ENCODE measurements at places on chromosomes 3 and 15.

DNA sequence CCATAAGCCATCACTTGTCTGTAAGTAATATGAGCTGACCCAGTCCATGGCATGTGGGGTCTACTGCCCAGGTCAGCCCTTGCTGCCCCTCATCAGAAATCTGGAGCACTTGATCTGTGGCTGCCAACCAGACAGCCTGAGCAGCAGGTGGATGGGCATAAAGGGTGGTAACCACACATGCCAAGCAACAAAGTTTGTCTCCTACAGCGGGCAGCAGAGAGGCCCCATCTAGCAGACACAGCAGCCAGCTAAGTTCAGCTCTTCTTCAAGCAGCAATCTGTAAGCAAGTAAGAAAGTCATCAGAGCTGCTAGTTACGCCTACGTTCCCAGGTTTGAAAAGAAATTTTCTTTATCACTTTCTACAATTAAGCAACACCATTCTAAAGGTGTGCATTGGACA is 27.9 kb downstream of the CHCHD4 start:
- DNase-seq = no peak

DNA sequence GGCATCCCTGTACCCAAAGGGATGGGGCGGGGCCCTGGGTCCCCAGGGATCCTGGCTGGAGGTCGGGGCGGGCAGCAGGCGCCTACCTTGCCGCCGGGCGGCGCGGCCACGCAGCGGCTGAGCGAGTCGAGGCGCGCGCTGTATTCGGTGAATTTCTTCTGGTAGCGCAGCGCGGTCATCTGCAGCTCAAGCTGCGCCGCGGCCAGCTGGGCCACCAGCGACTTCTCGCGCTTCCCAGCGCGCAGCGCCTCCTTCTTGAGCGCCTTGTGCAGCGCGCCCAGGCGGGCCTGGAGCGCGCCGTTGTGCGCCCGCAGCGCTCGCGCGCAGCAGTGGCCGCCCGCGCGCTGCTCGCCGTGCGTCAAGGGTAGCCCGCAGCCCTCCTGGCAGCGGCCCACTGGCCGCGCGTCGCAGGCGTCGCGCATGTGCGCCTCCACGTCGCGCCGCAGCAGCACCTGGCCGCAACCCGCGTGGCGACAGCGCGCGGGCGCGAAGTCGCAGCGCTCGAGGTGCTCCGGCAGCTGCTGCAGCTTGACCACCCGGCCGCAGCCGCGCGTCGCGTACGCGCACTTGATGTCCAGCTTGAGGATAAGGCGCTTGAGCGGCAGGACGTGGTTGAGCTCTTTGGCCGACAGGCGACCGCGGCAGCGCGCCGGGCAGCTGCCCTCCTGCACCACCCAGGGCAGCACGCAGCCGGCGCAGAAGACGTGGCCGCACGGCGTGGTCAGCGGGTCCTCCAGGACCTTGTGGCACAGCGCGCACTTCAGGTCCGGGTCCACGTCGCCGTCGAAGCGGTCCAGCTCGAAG is 522 bp downstream of the PDZRN3 start:
- DNase-seq = peak; percentile 75

- peak; percentile 24 for DNase-seq
Measured at GRCh38 chr15:25862472-25863110, 536 bp downstream of the ATP10A start.

- no peak for DNase-seq
Measured at GRCh38 chr15:66855041-66855440, 153.0 kb downstream of the SMAD6 start.

DNA sequence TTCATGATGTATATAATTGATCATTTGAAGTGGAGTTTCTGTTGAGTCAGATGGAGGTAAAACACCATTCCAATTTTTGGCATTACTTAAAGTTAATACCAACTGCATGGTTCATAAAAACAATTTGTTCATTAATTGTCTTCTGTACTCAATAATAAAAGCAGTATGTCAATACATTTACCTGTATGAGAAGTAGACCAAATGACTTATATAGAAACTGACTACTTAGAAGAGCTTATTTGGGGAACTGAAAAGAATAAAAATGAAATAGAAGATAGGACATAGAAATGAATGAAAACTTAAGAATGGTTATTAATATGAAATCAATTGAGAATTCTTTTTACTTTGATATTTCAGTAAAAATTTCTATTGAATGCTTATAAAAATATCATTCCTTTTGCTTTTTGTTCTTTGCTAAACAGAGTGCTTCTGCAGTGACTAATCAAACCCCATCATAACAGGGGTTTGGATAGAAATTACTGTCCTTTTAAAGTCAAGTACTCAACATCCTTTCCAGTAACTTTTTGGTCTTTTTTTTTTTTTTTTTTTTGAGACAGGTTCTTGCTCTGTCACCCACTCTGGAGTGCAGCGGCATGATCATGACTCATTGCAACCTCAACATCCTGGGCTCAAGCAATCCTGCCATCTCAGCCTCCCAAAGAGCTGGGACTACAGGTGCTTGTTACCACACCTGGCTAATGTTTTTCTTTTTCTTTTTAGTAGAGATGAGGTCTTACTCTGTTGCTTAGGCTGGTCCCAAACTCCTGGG is 6.5 kb upstream of the CRYBG3 start:
- no peak for DNase-seq

DNA sequence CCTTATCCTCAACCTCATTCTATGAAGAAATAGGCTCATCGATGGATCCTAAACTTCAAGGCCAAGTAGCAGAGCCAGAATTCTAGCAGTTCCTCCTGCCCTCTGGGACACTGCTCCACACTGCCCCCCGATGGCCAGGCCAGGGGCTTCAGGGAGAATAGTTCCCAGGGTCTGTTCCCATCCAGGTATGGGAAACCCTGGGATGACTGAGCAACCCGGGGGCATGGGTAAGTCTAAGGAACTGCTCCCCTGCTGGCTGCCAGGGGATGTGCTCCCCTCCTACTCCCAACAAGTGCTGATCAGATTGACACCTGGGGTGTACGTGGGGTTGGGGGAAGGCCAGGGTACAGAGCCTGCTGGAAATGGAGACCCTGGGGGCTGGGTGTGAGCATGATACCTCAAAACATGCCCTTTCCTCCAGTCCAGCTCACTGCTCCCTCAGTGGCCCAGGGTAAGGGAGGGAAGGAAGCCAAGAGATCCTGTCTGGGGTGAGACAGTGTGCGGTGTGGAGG is 7.6 kb downstream of the ULK3 start:
- DNase-seq = peak; percentile 52

GRCh38 chr15:98889930-98890695 is 117.5 kb downstream of the PGPEP1L start:
- DNase-seq = peak; percentile 97

DNA sequence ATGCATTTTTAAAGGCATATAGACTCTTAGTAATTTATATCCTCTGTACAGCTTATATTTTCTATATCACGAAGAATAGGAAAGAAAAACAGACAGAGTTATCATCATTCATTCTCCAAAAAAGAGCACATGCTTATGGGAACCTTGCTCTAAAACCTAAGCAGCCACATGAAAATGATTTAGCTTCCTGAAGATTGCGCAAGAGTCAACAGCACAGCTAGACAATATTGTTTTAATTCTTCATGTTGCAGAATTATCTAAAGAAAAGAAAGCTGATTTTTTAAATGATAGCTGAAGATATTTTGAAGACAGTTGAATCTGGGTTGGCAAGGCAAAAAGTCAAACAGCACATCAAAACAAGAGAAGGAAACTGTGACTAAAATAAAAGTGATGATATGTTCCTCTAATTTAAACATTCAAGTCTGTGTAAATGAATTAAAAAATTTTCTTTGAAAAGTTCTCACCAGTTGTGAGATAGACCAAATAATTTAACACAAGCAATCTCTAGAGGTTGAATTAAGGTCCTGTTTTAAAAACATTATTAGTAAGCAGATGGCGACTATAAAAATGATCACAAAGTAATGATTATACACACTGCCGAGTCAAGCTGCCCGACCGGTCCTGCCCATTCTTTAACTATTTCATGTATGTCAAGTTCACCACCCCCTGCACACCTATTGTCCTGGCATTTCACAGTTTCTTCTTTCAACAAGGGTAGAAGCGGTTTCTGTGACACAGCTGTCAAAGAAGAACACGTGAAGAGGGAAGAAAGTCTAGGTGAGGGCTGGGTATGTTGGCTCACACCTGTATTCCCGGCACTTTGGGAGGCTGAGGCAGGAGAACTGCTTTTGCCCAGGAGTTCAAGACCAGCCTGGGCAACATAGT is 74.2 kb upstream of the BHLHE40 start:
- DNase-seq = peak; percentile 74

GRCh38 chr3:159848348-159849118 is 140.1 kb upstream of the IL12A start:
- DNase-seq = no peak

- no peak for DNase-seq
Measured at GRCh38 chr15:26872206-26872605, 5.3 kb downstream of the GABRA5 start.

DNA sequence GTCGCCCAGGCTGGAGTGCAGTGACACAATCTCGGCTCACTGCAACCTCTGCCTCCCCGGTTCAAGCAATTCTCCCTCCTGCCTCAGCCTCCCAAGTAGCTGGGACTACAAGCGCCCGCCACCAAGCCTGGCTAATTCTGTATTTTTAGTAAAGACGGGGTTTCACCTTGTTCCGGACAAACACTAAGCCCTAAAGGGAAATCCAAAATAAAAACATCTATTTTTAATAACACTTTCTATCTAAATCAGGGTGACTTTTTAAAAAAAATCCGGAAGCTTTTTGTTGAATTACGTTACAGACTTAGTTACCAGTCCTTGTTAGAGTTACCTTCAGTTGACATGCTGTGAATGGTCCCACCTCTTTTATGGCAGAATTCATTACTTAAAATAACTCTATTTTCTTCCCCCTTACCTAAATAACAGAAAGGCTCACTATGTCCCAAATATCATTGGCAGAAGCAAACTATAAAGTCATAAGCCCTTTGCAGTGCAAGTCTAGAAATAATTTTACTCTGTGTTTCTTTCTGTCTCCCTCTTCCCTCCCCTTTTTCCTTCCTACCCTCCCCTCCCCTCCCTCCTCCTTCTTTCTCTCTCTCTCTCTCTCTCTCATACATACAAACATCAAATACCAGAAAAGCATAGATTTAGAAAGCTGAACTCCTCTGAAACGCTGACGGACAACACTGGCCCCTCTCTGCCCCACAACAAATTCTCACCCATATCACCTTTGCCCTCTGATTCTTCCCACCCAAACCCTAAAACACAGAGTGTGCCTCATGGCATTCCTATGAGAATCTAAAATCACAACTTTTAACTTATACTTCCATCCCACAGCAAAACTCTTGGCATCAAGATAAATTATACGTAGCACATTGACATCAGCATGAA is 18.3 kb downstream of the THBS1 start:
- DNase-seq = peak; percentile 48

- no peak for DNase-seq
Measured at GRCh38 chr3:88028876-88029275, 29.9 kb downstream of the CGGBP1 start.

- DNase-seq = no peak
Measured at GRCh38 chr3:123093696-123094095, 26.9 kb downstream of the PDIA5 start.

DNA sequence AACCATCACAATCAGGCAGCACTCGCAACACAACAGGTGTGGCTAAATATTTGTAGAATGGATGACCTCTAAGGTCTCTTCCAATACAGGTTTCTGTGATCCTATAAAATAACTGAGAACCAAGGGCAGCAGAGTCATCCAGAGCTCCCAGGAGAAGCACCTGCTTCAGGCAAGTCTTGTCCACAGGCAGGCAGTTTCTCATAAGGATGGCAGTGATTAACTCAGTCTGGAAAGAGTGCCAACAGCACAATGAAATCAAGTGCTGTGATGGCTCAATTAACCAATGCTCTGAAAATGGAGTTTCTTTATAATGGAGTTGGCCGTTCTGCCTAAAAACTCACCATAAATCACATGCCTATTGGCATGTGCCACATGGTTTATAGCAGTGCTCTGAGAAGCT is 70.8 kb downstream of the HOMER2 start:
- DNase-seq = no peak

- DNase-seq = peak; percentile 93
Measured at GRCh38 chr15:58332676-58333400, 99.0 kb upstream of the LIPC start.

DNA sequence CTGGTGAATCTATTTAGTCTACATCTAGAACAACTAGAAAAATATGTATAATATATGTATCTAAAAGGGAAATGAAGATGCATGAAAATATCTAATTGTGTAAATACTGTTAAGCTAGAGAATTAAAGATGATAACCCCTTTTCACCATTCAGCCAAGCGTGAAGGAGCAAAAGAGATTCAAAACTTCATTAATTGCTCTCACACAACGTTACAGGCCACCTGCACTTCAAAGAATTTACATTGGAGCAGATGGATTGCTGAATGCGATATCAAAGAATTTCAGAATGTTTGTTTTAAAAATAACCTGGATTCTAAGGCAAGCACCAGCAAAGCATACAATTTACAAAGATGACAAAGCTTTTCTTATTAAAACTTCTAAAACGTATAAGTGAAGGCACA is 243.2 kb downstream of the ROBO2 start:
- DNase-seq = no peak

- DNase-seq = no peak
Measured at GRCh38 chr3:56940976-56941375, 119.5 kb upstream of the SPATA12 start.

- no peak for DNase-seq
Measured at GRCh38 chr3:111913163-111913763, 54.2 kb downstream of the PHLDB2 start.

GRCh38 chr3:47009225-47010110 is 30.0 kb downstream of the NBEAL2 start:
- DNase-seq = peak; percentile 88

DNA sequence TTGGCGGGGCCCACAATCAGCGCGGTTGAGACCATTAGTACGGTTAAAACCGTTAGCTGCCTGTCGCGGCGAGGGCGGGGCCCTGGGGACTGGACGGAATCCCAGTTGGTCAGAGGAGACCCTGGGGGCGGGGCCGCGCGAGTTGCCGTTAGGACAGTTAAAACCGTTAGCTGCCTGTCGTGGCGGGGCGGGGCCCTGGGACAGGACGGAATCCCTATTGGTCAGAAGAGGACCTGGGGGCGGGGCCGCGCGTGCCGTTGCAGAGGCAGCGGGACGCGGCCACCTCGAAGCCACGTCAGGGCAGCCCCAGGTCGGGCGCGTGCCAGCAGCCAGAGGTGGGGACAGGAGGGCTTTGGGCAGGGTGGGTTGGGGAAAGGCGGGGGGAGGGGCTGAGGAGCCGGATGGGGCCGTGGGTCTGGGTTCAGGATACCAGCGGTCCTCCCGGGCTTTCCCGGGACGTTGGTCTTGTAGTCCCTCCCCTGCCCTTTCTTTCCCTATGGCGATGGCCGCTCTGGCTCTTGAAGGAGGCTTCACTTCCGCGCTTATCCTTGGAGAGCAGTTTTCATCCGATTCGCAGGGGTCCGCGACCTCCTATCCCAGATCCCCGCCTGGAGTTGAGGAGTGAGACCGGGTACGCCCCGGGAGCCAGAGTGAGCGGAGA is 28.0 kb downstream of the KLHDC8B start:
- peak; percentile 87 for DNase-seq

GRCh38 chr3:26105261-26105660 is 315.4 kb downstream of the OXSM start:
- DNase-seq = no peak

- no peak for DNase-seq
Measured at GRCh38 chr3:30181178-30181465, 425.3 kb upstream of the TGFBR2 start.
